ENCODE measurements at places on chromosomes 5 and 9.
A peak's percentile ranks its signal among the peaks of the same experiment; 100 is the strongest.

- no peak for DNase-seq
Observed at GRCh38 chr5:159971038-159971437, 37.9 kb upstream of the TTC1 start.

DNA sequence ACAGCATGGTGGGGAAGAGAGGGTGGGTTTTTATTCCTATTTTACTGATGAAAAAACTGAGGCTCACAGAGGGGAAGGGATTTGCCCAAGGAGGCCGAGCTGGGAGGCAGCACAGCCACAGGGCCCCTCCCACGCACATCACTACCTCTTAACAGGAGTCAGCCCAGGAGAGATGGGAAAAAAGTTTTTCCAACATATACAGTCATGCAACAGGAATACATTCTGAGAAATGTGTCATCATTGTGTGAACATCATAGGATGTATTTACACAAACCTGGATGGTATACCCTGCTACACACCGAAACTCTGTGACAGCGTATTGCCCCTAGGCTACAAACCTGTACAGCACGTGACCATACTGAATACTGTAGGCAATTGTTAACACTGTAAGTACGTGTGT, 11.6 kb downstream of the TRAF1 start:
- DNase-seq = no peak

DNA sequence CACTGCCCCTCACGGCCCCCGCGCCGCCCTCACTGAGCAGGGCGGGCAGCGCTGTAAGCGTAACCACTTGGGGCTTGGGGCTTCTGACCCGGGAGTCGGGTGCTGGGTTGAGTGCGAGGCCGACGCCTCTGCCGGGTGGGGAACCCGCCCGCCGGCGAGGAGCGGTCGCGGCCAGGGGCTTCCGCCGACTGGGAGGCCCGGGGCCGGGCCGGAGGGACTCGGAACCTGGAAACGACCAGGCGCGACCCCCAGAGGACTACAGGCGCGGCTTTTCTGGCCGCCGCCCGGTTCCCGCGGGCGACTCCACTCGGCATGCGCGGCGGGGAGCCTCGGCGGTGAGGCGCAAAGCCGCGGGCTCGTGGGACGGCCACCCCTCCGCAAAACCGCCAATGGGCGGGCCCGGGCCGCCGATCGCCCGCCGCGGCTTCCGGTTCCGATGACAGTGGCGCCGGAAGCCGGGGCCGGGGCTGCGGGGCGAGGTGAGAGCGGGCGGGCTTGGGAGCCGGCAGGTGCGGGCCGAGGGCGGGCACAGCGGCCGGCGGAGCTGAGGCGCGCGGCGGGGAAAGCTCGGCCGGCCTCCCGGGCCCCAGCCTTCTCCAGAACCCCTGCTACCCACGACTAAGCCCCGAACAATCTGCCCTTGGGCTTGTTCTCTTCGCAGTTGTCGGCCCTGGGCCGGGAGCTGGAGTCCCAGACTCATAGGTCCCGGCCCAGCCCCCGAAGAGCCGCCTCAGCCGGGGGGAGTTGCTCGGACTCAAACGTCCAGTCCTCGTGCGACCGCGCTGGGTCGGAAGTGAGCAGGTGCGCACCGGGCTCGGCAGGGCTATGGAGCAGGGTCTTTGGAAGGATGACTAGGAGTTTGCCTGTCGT, at the start of gene RMND5B:
RMND5B (plus strand) TSS at position 439 of the 870 bp plus-strand sequence. CDS start 7,106 bp downstream, outside the sequence.
- DNase-seq = peak; percentile 85

- no peak for DNase-seq
Observed at GRCh38 chr5:96207420-96207819, 225.6 kb downstream of the PCSK1 start.

DNA sequence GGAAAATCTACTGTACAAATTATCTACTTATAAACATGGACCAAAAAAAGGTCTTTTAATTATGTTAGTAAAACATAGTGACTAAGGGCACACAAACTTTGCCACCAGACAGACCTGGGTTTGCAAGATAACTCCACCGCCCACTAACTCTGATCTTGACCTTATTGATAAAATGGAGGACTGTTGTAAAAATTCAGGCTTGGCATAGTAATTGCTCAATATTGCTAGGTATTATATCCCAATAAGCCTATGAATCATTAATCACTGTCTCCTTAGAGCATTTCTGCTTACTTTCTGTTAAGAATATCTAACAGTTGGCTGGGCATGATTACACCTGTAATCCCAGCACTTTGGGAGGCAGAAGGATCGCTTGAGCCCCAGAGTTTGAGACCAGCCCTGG, 3.8 kb downstream of the C9orf40 start:
- no peak for DNase-seq

GRCh38 chr5:107652408-107652807, 18.3 kb downstream of the EFNA5 start:
- DNase-seq = no peak

GRCh38 chr5:173623296-173623771, 6.9 kb upstream of the BOD1 start:
- no peak for DNase-seq

GRCh38 chr5:97501965-97502305, 318.9 kb upstream of the RIOK2 start:
- DNase-seq = no peak

DNA sequence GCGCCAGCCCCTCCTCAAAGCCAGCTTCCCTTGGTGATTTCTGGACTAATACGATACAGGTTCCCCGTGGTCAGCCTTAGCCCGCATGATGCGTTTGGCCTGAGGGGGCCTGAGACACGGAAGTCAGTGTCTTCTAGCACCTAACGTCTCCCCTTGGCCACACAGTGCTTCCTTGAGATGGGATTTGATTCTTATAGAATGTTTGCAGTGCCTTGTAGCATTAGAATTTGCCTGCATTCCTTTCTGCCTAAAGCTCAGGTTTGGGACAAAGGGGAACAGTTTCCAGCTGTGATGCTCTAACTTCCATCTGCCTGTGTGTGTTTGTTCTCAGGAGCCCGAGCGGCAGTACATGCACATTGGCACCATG, 34.4 kb downstream of the CFAP90 start:
- DNase-seq = no peak

DNA sequence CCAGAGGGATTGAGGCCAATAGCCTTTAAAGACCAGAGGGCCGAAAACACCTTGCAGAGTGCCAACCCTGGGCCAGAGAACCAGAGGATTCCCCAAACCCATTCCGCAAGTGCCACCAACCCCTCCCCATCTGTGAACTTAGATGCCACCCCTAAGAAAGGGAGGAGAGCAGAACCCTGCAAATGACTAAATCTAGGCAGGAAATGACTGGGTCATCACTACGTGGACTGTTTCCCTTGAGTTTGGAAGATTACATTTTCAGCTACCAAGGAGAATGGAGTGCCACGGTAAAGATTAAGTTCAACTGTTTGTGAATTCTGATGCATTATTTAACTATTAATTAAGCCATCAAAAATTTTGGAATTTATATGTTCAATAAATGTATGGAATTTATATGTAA, 142.8 kb downstream of the ENC1 start:
- DNase-seq = no peak

- no peak for DNase-seq
Observed at GRCh38 chr9:6616951-6617602, 28.5 kb downstream of the GLDC start.

DNA sequence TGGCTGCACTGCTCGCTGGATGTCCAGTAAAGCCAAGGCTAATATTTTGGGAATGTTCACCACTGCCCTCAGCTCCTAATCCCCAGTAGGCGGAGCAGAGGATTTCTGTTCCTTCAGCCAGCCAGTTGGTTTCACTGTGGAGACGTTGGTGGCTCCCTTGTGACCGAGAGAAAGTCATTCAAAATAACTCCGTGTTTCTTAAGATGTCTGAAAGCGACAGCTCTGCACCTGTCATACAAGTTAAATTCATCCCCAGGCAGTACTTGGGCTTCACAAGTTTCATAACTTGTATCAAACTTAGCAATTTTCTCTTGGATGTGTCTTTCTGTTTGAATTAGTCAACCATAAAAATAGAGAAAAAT, 382 bp upstream of the CDKN2B start:
- DNase-seq = no peak

- no peak for DNase-seq
Observed at GRCh38 chr9:124261736-124262648, 4.2 kb downstream of the NEK6 start.

DNA sequence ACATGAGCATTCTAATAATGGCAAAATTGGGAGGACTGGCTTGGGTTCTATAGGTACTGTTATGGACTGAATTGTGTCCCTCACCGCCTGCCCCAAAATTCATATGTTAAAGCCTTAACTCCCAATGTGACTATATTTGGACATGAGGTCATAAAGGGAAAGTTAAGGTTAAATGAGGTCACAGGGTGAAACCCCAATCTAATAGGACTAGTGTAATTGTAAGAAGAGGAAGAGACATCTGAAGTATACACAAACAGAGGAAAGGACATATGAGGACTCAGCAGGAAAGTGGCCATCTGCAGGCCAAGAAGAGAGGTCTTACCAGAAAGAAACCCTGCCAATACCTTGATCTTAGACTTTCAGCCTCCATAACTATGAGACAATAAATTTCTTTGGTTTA, 23.1 kb downstream of the RNF180 start:
- no peak for DNase-seq

- DNase-seq = no peak
Observed at GRCh38 chr5:56161927-56162326, 71.2 kb downstream of the ANKRD55 start.

DNA sequence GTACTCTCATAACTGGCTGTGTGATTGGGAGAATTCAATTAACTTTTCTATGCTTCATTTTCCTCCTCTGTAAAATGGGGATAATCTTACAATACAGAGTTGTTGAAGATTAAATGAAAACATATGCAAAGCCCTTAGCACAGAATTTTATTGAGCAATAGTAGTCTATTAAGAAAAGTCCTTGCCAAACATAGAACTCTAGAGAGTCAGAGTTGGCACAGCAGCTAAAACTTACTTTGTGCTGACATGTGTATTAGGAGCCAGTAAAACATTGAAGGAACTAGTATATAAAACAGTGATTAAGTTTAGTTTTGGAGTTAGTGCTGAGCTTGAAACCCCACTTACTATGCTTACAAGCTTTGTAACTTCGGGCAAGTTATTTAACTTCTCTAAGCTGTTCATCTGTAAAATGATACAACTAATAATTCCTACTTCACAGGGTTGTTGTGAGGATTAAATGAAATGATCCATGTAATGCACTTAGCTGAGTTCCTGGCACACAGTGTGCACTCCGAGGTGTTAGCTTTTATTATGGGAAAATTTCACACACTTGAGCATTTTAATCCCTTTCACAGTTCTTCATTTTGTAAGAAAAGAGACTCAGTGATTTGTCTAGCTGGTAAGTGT, 20.0 kb upstream of the GRIN3A start:
- no peak for DNase-seq

GRCh38 chr9:98795295-98795955, 930 bp downstream of the ANKS6 start:
- DNase-seq = no peak

DNA sequence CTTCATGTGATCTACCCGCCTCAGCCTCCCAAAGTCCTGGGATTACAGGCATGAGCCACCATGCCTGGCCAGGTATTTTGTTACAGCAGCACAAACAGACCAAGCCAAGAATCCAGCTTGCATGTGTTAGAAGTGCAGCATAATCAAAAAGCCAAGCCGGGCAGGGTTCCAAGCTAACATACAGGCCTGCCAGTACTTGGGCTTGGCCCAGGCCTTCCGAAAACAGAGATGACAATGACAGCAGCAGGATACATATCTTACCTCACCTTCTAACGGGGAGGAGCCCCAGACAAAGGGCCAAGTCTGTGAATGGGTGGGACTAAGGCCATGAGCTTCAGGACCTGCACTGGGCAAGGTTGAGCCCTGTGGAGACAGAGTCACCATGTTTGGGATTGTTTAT, 91.4 kb upstream of the ZNF462 start:
- peak; percentile 40 for DNase-seq

DNA sequence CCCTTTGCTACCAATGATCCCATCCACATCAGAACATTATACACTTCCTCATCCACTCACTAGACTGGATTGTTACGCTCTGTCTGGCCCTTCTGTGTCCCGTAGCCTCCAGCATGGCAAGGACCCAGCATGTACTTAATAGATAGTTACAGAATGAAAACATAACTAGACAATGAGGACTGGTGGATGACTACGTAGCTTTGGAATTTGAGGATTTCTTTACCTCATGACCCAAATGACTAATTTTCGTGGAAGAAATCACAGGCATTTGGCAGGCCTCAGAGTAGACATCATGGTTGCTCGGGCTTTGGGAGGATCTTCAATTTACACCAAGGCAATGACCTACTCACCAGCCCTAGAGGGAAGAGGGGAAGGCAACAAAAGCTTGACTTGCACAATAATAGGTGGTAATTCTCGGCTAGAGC, 299.8 kb downstream of the TLE1 start:
- DNase-seq = peak; percentile 47

DNA sequence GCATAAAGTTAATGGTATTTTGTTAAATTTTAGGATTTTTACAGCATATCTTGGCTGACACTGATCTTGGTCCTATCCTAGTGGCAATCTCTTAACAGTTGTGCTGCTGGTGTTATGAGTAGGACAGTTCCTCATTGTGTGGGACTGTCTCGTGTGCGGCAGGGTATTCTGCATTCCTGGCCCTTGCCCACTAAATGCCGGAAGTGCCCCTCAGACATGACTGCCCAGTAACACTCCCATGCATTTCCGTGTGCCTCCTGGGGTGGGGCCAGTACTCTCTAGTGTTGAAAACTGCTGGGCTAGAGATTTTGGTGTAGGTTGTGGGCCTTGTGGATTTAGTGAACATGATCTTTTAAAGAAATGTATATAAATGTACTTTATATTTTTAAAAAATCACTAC, 227.1 kb upstream of the DMRT1 start:
- peak; percentile 53 for DNase-seq

DNA sequence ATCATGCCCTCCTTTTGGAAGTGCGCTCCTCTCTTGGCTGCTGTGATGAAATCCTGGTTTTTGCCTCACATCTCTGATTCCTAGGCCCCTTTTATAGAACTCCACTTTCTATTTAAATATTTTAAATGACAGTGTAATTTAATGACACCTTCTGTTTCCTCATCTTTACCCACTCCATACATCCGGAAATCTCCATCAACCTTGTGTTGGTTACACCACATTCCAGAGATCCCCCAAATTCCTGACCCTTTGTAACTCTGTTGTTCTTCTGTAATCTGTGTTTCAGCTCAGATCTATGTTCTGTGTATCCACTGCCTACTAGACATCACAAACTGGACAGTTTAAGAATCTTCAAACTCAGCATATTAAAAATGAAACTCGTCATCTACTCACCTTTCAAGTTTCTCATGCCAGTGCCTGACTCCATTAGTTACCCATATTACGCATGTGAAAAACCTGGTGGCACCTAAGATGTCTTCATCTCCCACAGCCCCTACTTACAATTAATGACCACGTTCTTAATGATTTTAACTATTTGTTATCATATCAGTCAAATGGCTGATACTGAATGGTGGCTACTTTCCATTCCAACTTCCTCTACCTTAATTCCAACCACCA, 25.1 kb downstream of the PARP8 start:
- no peak for DNase-seq

DNA sequence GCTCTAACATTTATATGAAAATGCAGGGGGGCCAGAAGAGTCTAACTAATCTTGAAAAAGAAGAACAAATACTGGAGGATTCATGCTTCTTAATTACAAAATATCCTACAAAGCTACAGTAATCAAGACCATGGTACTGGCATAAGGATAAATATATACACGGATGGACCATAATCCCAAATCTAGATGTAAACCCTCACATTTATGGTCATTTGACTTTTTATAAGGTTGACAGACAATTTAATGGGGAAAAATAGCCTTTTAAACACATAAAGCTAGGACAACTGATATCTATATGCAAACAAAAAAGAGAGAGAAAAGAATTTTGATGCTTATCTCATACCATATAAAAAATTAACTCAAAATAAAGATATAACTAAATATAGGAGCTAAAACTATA, 55.9 kb downstream of the YIPF5 start:
- DNase-seq = no peak
